ENCODE measurements at places on chromosomes 2 and 18. TPM values are rescaled to one million over a fixed set of nuclear protein-coding genes. Genes with fewer than 3 reads are reported as not detected.
A peak's percentile ranks its signal among the peaks of the same experiment; 100 is the strongest.

DNA sequence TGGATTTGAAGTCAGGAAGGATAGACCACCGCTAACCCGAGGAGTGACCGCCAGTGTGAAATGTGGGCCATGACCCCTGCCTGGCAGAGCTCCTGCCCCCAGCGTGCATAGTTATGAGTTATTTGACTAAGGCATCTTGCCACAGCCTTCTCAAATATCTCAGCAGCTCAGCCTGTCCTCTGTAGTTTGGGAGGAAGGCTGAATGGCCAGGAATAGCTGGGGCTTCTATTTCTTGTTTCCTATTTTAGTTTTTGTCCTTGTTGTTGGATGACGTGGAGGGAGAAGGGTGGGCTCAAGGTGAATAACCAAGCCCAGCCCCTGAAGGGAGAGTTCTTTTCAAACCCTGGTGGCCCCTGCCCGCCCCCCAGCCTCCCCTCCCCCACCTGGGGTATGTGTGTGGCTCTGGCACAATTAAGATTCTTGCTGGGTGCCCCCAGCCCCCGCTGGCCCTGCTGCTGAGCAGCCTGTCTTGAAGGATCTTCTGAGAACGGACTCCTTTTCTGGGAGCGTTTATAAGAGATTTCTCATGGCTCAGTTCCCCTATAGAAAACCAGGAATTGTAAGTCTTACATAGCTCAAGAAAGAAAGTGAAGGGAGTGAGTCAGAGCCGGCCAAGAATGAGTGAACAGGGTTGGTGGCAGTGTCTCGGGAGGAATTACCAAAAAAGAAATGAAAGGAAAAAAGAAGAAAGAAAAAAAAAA lies 157.4 kb downstream of the GLI2 start:
- DNase-seq, result no peak
- H3K36me3 ChIP-seq, result no peaks in the 10 kb centered on the region
- H3K4me1 ChIP-seq, result no peaks in the 10 kb centered on the region
- H3K27me3 ChIP-seq, result no peaks in the 10 kb centered on the region
- H3K4me3 ChIP-seq, result no peak overlapping the region
- no peak overlapping the region for H3K27ac ChIP-seq

DNA sequence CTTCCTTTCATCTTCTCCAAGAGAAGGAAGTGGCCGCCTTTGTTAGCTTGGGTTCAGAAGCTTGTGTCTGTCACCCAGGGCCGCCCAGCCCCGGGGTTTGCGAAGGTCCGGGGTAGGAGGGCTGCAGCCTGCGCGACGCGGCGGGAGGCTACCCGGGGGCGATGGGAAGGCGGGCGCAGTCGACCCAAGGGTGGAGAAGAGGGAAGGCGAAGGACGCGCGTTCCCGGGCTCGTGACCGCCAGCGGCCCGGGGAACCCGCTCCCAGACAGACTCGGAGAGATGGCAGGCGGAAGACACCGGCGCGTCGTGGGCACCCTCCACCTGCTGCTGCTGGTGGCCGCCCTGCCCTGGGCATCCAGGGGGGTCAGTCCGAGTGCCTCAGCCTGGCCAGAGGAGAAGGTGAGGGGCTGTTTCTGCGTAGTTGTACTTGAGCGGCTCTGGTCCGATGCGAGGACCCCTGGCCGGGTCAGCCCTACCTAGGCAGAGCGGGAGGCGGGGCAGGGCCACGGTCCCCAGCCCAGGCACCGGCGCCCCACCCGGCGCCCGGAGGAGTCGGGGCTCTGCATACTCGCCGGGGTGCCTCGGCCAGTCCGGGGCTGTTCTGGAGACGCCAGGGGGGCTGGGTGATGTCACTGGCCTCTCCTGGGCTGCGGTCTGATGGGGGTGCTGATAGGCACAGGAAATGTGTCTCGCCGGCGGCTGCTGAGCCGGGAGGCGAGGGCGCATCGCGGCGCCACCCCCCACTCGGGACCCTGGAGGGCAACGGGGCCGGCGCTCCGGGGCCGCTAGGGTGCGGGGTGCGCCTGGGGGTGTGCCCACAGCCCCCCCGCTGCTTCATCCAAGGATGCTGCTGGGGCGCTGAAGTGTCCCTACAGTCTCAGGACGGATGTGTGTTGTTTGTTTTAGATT lies at the start of gene QPCT:
Gene QPCT, plus strand, starts transcription at position 178 of the 909 bp plus-strand sequence. Its CDS starts 102 bp downstream, at position 280.
- H3K27me3 ChIP-seq, result peaks cover 33% of the 10 kb centered on the region
- peak; percentile 79 for DNase-seq
- peak within 1 kb of the TSS; percentile 14 for H3K27ac ChIP-seq
- no peaks in the 10 kb centered on the region for H3K36me3 ChIP-seq

DNA sequence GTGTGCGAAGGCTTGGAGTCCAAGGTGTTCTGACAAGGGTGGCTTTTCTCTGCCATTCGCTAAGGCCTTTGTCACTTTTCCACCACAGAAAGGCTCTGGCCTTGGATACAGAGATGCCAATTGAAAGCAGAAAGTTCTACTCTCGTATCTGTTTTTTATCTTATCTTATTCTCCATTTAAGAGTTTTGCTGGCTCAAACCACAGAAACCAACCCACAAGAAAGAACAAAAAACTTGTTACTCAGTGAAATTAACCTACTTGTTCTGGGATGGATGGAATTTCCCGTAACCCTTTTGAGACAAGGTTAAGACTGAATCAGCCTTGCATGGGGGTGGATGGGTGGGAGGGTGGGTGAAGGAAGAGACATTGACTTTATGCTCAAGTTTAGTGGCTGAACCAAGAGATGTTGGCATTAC lies 221.7 kb downstream of the CDH20 start:
- peak overlapping the region; percentile 60 for H3K27ac ChIP-seq
- H3K36me3 ChIP-seq, result no peaks in the 10 kb centered on the region
- H3K27me3 ChIP-seq, result peaks cover 2% of the 10 kb centered on the region

DNA sequence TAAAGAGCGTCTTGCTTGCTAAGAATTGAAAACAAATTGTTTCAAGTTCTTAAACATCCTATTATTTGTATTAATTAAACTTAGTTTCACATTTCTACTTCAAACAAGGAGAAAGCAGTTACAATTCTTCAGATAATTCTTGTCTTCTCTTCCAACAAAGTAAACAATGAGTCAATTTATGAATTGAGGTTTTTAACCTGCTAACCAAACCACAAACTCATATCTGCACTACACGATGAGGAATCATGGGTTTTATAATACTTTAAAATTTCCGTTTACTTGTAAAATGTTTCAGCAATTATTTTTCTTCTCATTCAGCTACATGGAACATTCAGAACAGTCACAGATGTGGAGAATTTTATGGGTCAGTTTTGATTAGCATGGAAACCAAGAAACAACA lies 114.2 kb downstream of the SPIRE1 start:
- no peak for DNase-seq
- H3K4me3 ChIP-seq, result no peak overlapping the region
- no peak overlapping the region for H3K27ac ChIP-seq
- peaks cover 4% of the 10 kb centered on the region for H3K4me1 ChIP-seq

GRCh38 chr2:196464311-196464710 lies 175.2 kb upstream of the CCDC150 start:
- no peak for DNase-seq
- H3K27ac ChIP-seq, result no peak overlapping the region
- H3K4me3 ChIP-seq, result no peak overlapping the region
- H3K36me3 ChIP-seq, result no peaks in the 10 kb centered on the region
- H3K4me1 ChIP-seq, result peaks cover 6% of the 10 kb centered on the region

MREG gene
- 10.9 TPM for total RNA-seq

PARD6G gene
- total RNA-seq, result 0.23 TPM

- no peak overlapping the region for H3K27ac ChIP-seq
- H3K4me1 ChIP-seq, result no peaks in the 10 kb centered on the region
- no peaks in the 10 kb centered on the region for H3K27me3 ChIP-seq
- DNase-seq, result no peak
- H3K4me3 ChIP-seq, result no peak overlapping the region
- H3K36me3 ChIP-seq, result no peaks in the 10 kb centered on the region
These were observed 593.1 kb downstream of the TMX3 start for GRCh38 chr18:68121826-68122225.

- DNase-seq, result no peak
- peak overlapping the region; percentile 28 for H3K4me3 ChIP-seq
- H3K27ac ChIP-seq, result no peak overlapping the region
- peaks cover 54% of the 10 kb centered on the region for H3K27me3 ChIP-seq
These were observed 206.4 kb upstream of the SMAD2 start for GRCh38 chr18:48136827-48137373.

DUSP19 gene
- 2.1 TPM for total RNA-seq

DNA sequence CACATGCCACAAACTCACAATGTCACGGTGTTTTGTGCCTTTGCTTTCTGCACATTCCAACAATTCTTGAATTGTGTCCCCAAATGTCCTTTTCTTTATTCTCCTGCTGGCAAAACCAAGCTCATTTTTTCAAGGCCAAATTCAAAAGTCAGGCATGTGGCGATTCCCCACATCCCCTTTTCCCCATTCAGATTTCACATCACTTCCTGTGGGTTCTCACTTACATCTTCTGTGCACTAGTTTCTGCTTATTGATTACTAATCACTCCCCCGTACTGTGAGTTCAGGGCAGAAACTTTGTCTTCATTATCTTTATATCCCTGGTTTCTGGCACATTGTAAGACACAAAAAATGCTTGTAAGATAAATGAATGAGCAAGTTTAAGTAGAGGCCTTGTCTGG lies 69.2 kb downstream of the AP1S3 start:
- peaks cover 2% of the 10 kb centered on the region for H3K36me3 ChIP-seq
- DNase-seq, result no peak
- no peaks in the 10 kb centered on the region for H3K27me3 ChIP-seq
- H3K27ac ChIP-seq, result no peak overlapping the region

- peak overlapping the region; percentile 70 for H3K4me3 ChIP-seq
- no peaks in the 10 kb centered on the region for H3K36me3 ChIP-seq
- peaks cover 24% of the 10 kb centered on the region for H3K4me1 ChIP-seq
- no peaks in the 10 kb centered on the region for H3K27me3 ChIP-seq
- peak overlapping the region; percentile 44 for H3K27ac ChIP-seq
- peak; percentile 31 for DNase-seq
These were observed 681 bp upstream of the ROCK2 start for GRCh38 chr2:11344956-11345677.

NCKAP5 gene
- not detected for total RNA-seq

DNA sequence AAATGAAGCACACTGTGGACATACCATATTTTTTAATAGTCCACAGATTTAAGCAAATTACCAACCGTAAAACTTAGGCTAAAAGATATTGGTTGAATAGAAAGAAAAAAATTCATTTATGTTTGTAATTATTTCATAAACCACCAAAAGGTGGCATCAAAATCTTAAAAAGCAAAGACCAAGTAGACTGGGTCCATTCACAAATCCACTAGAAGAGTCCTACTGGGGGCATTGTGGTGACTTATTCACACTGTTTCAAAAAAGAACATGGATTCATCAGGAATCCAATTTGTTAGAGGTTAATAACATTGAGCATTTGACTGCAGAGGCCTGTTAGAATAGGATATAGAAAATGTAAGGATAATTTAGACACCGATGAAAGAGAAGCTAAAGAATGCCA lies 194.9 kb upstream of the KYNU start:
- H3K27ac ChIP-seq, result no peak overlapping the region
- H3K36me3 ChIP-seq, result no peaks in the 10 kb centered on the region
- H3K4me1 ChIP-seq, result no peaks in the 10 kb centered on the region
- no peak for DNase-seq

- DNase-seq, result peak; percentile 28
- H3K27ac ChIP-seq, result no peak overlapping the region
- H3K4me3 ChIP-seq, result no peak overlapping the region
- H3K36me3 ChIP-seq, result no peaks in the 10 kb centered on the region
These were observed 63.5 kb upstream of the AGPS start for GRCh38 chr2:177329064-177329463.

DNA sequence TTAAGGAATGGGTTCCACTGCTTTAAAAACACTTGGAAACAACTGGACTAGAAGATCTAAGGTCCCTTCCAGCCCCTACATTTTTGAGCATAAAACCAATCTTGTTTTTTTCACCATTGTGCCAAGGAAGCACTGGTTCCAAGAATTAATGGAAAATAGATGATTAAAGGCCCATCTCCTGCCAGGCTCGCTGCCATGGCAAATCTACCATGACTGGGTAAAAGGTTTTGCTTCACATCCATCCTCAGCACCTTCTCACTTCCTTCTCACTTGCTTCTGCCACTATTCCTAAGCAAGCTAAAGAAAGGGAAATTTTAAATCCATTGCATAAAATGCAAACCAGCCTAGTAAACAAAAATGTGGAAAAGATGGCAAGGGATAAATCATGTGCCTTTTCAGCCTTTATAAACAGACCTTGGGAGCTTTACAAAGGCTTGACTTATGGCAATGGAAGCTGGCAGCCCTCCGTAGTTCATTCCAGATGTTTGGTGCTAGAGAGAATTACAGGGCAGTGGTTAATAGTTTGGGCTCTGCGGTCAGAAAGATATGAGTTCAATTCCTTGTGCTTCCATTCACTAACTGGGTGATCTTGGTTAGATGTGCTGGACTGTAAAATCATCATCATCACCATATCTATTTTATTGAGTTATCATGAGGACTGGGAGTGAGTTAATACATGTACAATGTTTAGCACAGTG lies 27.0 kb upstream of the ST3GAL5 start:
- no peak for DNase-seq
- no peaks in the 10 kb centered on the region for H3K27me3 ChIP-seq
- H3K27ac ChIP-seq, result no peak overlapping the region
- H3K4me3 ChIP-seq, result no peak overlapping the region
- H3K4me1 ChIP-seq, result no peaks in the 10 kb centered on the region

RETSAT gene
- total RNA-seq, result 22.9 TPM

EML6 gene
- 1.7 TPM for total RNA-seq

KLHL41 gene
- not detected for total RNA-seq

SEPTIN10 gene
- total RNA-seq, result 0.86 TPM

GRCh38 chr2:72153924-72154323 lies 6.3 kb upstream of the CYP26B1 start:
- no peak for DNase-seq
- peaks cover 36% of the 10 kb centered on the region for H3K27me3 ChIP-seq
- H3K36me3 ChIP-seq, result no peaks in the 10 kb centered on the region

GRCh38 chr2:54557601-54558187 lies 101.6 kb downstream of the SPTBN1 start:
- H3K27ac ChIP-seq, result peak overlapping the region; percentile 77
- peak overlapping the region; percentile 86 for H3K4me3 ChIP-seq
- H3K4me1 ChIP-seq, result peaks cover 53% of the 10 kb centered on the region
- H3K36me3 ChIP-seq, result peaks cover 11% of the 10 kb centered on the region
- peak; percentile 74 for DNase-seq
- no peaks in the 10 kb centered on the region for H3K27me3 ChIP-seq

DNA sequence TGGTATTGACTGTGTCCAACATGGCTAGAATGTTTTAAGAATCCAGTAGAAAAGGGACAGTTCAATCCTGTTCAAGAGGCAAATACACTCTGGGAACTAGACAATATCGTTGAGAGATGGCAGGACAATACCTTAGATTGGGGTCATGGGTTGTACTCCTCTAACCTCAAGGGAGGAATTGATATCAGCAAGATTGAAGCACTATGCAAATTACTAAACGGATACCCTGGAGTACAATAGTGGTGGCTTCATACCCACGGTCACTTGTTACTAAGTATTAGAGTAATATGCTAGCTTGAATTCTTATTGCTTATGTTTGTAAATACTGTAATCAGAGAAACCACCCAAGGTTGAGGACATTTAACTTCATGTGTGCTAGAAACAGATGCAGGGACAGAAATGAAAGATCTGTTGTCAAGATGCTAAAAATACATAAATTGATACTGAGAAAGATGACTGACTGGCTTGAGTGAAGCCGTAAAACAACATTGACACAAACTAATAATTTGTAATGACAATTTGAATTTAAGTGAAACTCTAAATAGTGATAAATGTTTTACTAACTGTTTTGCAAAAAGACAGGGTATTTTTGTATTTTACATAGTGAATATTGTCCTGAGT lies 73.3 kb downstream of the KCNJ3 start:
- no peak for DNase-seq
- H3K27ac ChIP-seq, result no peak overlapping the region
- no peak overlapping the region for H3K4me3 ChIP-seq
- H3K36me3 ChIP-seq, result no peaks in the 10 kb centered on the region
- H3K4me1 ChIP-seq, result no peaks in the 10 kb centered on the region

GRCh38 chr2:169107645-169108044 lies 38.3 kb downstream of the DHRS9 start:
- H3K4me3 ChIP-seq, result no peak overlapping the region
- peaks cover 54% of the 10 kb centered on the region for H3K4me1 ChIP-seq
- peaks cover 4% of the 10 kb centered on the region for H3K27me3 ChIP-seq
- peak; percentile 25 for DNase-seq
- peak overlapping the region; percentile 9 for H3K27ac ChIP-seq
- H3K36me3 ChIP-seq, result no peaks in the 10 kb centered on the region

Measured in activated CD8-positive, alpha-beta T cell treated with anti-CD3 and anti-CD28 coated beads for 36 hours (primary cell).